Fibroblast of skin of back (primary cell): ENCODE measurements at places on chromosomes 5 and 9.

- DNase-seq, result no peak
These were observed 233.6 kb downstream of the SYK start for GRCh38 chr9:91034976-91035824.

DNA sequence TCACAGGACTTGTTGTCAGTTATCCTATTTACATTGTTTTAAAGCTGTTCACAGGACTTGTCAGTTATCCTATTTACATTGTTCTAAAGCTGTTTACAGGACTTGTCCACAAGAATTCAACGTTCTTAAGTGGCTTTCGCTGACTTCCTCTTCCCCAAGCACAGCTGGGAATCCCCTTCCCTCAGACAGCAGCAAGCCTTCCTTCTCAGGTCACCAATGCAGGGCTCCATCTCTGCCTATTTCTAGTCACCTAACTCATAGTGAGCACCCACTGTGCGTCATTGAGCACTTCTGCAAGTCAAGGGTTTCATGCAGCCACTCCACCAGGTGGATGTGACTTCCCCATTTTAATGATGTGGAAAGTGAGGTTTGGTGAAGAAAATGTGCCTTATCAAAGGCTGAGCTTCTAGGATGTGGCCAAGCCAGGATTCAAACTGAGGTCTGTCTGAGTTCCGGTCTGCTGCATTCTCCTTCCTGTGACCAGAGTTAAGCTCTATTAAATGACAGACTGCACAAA is 109.8 kb upstream of the ZNF462 start:
- no peak for DNase-seq

DNA sequence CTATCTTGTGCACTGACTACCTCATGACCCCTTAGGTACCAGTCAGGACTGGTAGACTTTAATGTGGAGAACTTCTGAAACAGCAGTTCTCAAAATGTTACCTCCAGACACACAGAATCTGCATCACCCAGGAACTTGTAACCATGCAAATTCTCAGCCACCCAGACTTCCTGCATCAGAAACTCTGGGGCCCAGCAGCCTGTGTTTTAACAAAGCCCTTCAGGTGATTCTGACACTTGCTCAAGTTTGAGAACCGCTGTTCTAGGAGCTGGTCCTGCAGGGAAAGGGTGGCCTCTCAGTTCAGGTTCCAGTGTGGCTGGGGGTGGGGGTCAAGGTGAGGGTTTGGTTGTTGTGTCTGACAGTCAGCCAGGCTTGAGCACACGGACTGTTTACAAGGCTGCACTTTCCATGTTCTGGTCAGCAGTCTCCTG is 28.4 kb downstream of the ZFP62 start:
- no peak for DNase-seq

DNA sequence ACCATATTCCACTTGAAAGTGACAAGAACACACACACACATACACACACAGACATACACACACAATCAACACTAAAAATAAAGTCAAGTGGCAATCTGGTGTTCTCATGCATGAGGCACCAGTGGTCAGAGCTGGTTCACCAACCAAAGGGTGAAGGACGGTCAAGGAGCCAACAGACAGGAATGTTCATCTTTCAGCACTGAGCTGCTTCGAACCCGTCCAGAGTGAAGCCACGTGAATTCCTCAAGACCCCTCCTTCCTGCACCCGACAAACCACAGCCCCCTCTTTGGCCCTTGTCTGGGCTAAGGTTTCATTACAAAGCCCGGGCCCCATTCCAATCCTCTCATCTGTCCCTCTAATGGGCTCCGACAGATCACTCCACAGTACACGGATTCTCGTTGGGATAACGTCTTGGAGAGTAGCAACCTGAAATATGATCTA is 84.5 kb upstream of the SMIM23 start:
- no peak for DNase-seq

GRCh38 chr5:88882276-88883038 is 527 bp downstream of the MEF2C start:
- DNase-seq, result no peak

- DNase-seq, result no peak
These were observed 62.3 kb downstream of the SPATA31C2 start for GRCh38 chr9:88075966-88076285.

GRCh38 chr5:81830596-81830995 is 79.7 kb upstream of the SSBP2 start:
- no peak for DNase-seq

GRCh38 chr5:166860426-166860825 is 1431.0 kb upstream of the WWC1 start:
- no peak for DNase-seq

GRCh38 chr5:118195211-118195610 is 793.1 kb downstream of the DTWD2 start:
- no peak for DNase-seq

DNA sequence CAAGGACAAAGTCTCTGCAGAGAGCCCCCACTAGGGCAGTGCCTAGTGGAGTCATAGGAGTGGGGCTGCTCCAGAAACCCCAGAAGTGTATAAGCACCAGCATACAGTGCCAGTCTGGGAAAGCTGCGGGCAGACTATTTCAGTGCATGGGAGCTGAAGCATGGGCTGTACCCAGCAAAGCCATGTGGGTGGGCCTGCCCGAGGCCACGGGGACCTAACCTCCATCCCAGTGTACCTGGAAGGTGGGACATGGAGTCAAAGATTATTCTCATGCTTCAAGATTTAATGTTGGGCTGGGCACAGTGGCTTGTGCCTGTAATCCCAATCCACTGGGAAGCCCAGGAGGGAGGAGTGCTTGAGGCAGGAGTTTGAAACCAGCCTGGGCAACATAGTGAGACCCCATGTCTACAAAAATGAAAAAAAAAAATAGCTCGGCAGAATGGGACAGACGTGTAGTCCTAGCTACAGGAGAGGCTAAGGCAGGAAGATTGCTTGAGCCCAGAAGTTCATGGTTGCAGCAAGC is 36.7 kb downstream of the PTPDC1 start:
- no peak for DNase-seq

- DNase-seq, result peak; percentile 64
These were observed 86.9 kb downstream of the NUDT12 start for GRCh38 chr5:103475629-103476240.

GRCh38 chr9:8515748-8516147 is 716.2 kb upstream of the DMAC1 start:
- DNase-seq, result no peak

DNA sequence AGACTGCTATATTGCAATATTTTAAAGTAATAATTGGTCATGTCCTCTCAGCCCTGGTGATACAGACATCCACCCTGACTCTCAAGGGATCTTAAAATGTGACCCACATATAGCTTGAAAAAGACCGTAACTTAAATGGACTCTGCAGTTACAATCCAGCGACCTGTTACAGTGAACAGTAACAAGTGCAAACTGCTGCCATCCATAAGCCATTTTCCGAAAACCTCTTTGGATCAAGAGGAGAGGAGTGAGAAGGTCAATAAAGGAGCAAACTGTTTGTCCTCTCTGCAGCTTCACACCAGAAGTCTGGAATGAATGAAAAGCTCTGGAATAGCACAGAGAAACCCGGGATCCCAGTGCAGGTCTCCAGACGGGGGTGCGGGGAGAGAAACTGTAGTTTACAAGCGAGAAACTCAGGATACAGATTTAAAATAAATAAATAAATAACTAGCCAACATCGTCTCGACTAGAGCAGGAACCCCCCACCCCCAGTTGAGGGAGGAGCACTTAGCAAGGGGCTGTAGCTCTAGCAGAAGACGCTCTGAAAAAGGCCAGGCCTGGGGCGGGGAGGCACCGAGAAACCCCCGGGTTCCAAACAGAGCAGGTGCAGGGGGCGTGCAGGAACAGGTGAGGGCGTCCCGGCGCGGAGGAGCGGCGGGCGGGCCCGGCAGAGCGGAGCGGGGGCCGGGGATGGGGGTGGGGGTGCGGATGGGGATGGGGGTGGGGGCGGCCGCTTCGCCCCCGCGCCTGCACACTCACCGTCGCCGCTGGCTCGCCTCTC is 572 bp downstream of the ZDHHC21 start:
- peak; percentile 15 for DNase-seq

DNA sequence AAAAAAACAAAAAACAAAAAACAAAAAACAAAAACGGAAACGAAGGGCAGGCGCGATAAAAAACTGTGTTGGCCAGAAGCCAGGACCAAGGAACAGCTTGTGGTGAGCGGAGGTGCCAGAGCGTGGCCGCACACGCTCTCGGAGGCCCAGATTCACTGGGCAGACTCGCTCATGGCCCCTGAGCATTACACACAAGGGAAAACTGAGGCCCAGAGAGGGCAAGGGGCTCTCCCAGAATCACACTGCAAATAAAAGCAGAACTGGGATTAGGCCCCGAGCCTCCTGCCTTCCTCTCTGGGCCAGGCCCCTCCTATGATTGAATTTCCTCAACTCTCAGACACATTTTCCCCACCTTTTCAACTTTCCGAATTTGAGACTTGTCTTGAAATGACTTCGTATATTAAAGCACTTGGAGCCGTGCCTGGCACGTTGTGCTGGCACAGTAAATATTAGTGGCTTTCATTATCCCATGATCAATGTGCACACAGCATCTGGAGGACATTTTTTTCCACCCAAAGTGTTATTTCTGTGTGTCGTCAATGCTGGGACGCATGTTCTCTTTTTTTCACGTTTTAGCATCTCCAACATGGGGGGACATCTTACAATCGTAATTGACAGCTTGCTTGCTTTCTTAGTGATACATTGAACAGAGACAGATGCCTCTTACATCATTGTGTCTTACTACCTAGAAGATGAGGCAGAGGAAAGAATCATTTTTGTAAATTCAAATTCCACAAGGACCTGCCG is 7.4 kb downstream of the FIBCD1 start:
- DNase-seq, result no peak

- no peak for DNase-seq
These were observed 14.7 kb downstream of the PITX1 start for GRCh38 chr5:135019314-135019713.

GRCh38 chr5:134976841-134977240 is 9.1 kb downstream of the CATSPER3 start:
- no peak for DNase-seq

GRCh38 chr9:129596541-129597331 is 24.2 kb downstream of the C9orf50 start:
- peak; percentile 74 for DNase-seq

DNA sequence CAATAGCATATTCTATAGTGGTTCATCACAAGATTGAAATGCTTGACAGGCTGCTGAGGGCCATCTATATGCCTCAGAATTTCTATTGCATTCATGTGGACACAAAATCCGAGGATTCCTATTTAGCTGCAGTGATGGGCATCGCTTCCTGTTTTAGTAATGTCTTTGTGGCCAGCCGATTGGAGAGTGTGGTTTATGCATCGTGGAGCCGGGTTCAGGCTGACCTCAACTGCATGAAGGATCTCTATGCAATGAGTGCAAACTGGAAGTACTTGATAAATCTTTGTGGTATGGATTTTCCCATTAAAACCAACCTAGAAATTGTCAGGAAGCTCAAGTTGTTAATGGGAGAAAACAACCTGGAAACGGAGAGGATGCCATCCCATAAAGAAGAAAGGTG is 43.8 kb downstream of the GCNT1 start:
- DNase-seq, result no peak

GRCh38 chr5:15634591-15635288 is 134.8 kb downstream of the FBXL7 start:
- DNase-seq, result peak; percentile 48

DNA sequence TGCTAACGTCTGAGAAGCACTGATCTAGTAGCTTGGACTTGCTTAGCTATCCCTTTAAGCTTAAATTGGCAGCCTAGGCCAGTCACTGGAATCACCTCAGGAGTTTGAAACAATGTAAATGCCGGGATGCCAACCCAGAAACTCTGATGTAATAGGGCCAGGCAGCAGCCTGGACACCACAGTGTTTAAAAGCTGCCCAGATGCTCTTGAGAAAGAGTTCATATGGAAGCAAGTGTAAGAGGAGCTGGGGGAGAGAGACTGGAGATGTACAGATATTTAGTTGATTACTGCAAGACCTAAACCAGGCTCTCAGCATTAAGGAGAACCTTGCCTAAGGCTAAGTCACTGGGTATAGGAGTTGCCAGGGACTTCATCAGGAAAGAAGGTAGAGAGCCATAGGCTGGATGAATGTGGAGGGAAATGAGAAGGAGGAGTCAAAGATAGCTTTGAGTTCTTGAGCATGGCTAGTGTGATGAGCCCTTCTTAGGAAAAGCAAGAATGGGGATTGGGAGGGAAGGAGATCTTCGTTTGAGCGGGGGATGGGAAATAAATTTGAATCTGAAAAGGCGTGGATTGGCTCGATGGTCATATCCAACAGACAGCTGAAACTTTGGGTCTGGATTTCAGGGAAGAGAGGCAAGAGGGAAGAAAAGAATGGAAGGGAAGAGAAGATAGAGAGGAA is 392.9 kb upstream of the WWC1 start:
- DNase-seq, result no peak

- DNase-seq, result no peak
These were observed 7.8 kb downstream of the HIGD2A start for GRCh38 chr5:176396330-176396729.

DNA sequence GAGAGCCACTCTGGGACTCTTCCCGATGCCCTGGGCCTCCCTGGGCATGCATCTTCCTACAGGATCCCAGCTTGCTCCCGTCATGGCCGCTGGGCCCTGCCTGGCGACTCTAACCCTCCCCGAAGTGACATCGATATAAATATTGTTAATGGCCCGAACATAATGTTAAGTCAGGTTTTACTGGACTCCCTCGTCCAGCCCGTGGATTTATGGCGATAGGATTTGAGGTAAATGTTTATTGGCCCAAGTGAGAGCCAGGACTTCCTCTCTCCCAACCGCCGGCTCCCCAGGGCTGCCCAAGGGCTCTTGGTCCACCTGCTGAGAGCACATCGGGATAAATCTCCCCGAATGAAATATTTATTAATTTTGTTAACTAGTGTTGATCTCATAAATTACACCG is 246.3 kb downstream of the PBX3 start:
- no peak for DNase-seq

DNA sequence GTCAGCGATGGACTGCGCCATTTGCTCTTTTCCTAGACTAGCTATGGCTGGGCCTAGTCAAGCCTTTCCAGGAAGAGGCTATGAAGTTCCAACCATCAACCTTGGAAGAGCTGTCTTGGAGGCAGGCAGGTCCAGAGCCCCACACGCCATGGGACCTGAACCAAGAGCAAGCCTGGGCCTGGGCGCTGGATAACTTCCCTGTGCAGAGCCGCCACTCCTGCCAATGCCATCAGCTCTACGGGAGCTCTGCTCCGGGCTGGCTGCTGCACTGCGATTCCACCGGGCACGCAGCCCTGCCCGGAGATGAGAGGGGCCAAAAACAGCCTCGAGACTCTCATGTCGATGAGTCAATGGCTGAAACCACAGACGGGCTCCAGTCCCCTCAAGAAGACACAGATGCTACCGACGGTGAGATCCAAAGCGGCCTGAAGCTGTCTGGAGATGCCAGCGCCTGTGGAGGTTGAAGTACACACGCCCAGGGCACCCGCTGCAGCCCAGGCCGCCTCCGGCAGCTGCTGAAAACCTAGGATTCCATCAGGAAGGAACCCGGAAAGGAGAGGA is 103.7 kb upstream of the SELENOP start:
- no peak for DNase-seq

GRCh38 chr9:136058801-136059302 is 36.2 kb downstream of the NACC2 start:
- no peak for DNase-seq

DNA sequence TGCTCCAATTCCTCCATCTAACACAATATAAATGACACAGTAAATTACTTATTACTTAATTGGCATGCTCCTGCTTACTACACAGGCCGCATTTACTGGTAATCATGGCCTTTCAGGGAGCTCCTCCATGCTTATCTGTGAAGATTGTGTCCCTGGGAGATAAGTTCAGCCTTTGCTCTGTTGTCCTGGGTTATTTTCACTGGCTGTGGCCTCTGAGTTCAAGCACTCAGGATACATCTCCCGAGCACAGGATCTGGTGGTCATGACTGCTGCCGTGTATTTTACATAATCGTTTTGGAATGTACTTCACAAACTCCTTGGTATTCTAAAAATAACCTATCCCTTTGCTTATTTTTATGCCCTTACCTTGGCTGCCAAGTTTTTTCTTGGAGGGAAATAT is 215.7 kb downstream of the ICE1 start:
- DNase-seq, result peak; percentile 17
